Urothelium cell line (cell line): ENCODE measurements at places on chromosomes 5 and 9.

- no peak for DNase-seq
Observed at GRCh38 chr5:111348661-111349329, 124.6 kb downstream of the CAMK4 start.

GRCh38 chr5:172593721-172594235 is 47.3 kb upstream of the NEURL1B start:
- DNase-seq = no peak

- DNase-seq = no peak
Observed at GRCh38 chr5:53350368-53350767, 130.1 kb upstream of the FST start.

GRCh38 chr9:120970244-120970643 is 43.6 kb upstream of the TRAF1 start:
- DNase-seq = no peak

DNA sequence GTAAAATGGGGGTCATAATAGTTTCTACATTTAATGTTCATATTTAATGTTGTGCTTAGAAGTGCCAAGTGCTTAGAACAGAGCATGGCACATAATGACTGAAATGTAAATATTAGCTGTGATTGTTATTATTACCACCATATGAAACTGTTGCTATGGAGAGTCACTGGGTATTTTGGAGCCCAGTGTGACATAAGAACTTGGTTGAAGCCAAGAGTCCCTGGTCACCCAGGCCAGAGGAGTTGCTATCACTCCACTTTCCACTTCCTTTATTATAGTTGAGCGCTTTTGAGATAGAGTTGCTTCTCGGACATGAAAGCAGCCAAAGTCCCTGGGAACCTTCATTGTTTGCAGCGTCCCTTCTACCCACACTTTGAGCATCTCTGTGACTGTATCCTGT is 77.1 kb downstream of the MAP1B start:
- DNase-seq = no peak

DNA sequence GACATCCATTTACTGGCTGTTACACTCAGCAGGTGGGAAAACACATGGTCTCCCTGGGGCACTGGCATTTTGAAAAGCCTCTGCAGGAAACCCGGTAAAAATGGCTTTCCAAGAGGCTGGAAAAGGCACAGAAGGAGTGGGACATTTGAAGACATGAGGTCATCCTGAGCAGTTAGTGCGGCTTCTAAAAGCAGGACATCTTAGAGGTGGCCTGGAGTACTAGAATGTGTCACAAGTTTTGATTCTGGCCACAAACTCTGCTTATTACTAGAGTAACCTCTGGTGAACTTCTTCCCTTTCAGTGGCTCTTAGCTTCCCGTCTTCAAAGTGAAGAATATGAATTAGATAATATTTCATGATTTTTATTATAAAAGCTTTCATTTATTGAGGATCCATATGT is 423.0 kb upstream of the BRINP1 start:
- DNase-seq = no peak

GRCh38 chr5:157761690-157762621 is 18.4 kb downstream of the LSM11 start:
- peak; percentile 67 for DNase-seq

- no peak for DNase-seq
Observed at GRCh38 chr5:12772276-12772675, 868.0 kb upstream of the CTNND2 start.

DNA sequence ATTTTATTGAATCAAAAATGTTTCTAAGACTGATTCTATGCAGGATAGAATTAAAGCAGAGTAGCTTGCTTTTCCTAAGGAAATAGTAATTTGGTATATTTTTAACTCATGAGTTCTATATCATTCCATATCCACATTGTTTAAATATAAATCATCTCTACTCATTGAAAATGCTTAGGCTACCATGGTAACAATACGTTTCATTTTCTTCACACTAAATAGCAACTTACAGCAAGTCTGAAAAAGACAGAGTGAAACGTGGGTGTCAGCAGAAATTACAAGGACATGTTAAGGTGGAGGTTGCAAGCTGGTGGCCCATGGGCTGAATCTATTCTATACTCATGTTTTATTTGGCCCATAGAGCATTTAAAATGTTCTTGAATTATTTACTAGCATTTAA is 487.9 kb downstream of the ARHGEF28 start:
- no peak for DNase-seq

DNA sequence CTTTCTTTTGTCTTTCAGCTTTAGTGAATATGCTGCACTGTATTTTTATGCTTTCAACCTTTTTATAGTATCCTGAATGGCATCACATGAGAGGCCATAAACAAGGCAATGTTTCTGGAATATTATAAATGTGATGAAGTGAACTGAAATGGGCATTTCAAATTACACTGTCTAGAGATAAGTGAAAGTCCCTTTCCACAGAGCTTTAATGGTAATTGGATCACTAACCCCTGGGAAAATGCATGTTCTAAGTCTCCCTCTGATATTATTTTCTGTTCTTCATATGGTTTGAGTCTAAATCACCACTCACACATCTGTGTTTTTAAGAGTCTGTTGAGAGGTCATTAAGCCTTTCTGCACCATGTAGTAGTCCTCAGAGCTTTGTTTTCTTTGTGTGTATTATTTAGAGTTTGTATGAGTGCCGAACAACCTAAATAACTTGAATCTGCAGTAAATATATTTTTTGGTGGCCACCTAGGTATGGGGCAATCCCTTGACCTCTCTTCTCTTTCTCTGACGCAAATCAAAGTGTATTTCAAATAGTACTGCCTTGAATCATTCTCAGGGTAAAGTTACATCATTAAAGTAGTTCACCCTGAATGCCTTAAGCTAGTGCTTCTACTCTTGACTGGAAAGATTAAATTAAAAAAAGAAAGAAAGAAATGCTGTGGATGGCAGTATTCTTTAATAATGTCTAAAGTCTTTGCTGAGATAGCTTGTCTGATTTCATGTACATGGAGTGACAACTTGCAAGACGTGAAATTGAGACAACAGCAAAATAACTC is 1931.0 kb upstream of the CDH6 start:
- DNase-seq = no peak

DNA sequence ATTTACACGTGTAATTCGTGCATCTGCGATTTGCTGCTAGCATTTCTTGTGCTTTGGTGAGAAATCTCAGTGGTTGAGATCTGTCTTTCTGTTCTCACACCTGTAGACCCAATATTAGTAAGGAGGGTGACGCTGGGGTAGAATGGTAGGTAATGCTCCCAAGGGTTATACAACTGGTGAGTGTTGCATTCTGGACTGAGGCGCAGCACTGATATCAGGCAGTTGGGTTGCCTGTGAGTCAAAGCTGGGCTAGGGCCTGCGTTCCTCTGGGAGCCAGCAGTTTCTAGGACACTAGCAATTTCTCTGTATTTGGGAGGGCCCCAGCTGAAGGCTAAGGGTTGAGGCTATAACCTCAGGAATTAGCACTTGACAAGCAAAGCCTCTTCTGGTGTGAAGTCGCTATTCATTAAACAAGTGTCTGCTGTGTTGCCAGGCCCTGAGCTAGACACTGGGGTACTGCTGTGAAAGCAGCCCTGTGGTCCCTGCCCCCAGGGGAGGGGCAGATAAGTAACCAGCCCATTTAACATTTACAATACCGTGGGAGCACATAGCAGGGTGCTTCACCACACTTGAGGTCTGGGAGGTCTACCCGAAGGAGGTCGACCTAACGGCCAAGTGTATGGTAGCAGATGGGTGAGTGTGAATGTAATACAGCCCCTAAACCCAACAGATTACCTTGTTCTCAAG is 28.7 kb downstream of the LARP1 start:
- DNase-seq = no peak

GRCh38 chr9:36450110-36450732 is 50.2 kb upstream of the RNF38 start:
- DNase-seq = peak; percentile 39

- DNase-seq = no peak
Observed at GRCh38 chr9:126204197-126204596, 122.4 kb upstream of the MVB12B start.

GRCh38 chr5:124704594-124705284 is 41.7 kb downstream of the ZNF608 start:
- no peak for DNase-seq

DNA sequence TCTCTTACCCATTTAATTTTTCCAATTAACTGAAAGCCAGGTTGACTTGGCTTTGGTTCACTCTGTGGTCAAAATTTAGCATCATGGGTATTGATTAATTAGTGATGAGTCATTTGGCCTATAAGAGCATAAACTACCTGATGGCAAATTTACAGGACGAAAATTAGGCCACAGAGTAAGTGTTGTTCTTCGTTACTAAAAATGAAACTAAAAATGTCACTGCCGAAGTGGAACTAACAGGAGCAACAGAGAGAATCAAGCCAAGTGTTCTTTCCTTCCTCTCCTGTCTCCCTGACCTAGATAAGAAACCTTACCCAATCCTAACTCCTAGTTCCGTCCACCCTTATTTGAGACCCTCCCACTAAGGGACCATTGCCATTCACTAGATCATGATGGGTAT is 176.9 kb downstream of the RAB3C start:
- no peak for DNase-seq

DNA sequence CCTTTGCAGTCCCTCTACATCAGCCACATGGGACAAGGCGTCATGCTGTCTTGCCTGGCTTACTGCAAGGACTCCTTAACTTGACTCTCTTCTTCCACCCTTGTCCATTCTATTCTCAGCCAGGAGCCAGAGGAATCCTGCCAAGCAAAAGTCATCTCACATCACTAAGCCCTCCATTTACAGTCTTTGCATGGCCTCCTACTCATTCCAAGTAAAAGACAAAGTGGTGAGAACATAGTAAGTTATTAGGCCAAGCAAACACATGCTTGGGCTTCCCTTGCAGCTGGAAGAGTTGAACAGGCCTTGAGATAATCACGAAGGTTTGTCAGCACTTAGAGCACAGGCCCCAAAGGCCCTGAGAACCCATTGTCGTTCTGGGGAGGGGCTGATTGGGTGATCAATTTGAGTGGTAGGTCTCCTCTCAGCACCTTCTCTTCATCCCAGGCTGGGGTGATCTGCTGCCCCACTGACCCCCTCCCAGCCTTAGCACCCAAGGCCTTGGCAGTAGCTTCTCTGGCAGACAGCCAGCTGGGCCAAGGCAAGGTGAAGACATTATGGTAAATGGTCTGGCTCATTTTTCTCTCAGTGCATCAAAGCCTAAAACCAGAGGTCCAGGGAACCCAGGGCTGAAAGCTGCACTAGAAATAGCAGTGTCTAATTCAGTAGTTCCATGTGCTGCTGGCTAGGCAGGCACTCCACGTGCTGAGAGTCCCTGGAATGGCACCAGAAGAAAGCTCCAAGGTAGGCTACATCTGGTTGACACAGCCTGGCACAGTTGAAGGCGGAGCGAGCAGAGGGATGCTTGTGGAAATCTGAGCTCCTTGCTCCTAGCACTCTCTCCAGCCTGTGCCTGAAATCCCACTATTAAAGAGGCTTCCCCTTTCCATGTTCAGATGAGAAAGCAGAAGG is 121.4 kb downstream of the ASTN2 start:
- no peak for DNase-seq

GRCh38 chr9:32579706-32580331 is 6.9 kb upstream of the NDUFB6 start:
- DNase-seq = peak; percentile 47

DNA sequence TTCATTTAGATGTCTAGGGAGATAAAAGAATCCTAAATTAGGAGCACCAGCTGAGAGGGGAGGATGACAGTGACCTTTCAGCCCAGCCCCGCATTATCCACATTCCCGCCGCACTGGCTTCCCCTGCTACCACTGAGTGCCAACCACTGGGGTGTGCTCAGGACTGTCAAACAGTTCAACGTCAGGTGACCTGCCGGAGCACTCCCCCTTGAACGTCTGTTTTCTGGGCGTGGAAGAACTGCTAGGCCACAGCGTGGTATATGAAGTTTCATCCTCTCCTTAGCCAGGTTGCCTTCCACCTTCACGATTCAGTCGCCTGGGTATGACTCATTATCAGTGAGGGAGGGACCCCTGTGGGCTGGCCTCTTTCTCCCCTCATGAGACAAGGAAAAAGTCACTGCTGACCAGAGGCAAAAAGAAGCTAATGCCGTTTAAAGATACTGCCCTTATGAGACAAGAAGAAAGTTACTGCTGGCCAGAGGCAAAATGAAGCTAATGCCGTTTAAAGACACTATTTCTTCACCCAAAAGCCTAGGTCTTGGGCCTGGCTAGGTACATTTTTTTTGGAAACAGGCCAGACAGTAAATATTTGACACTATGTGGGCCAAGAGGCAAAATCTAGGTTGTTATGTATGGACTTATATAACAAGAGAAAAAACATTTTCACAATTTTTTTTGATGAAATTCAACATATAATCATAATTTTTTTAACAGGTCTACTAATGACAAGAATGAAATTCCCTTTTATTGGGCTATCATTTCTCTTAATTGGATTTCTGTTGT is 4.6 kb downstream of the NMRK1 start:
- DNase-seq = peak; percentile 11

- DNase-seq = no peak
Observed at GRCh38 chr5:32740651-32741050, 29.5 kb downstream of the NPR3 start.
